ENCODE measurements at places on chromosomes 5 and 9.

- no peak for DNase-seq
Measured at GRCh38 chr5:156423597-156423996, 96.6 kb downstream of the SGCD start.

DNA sequence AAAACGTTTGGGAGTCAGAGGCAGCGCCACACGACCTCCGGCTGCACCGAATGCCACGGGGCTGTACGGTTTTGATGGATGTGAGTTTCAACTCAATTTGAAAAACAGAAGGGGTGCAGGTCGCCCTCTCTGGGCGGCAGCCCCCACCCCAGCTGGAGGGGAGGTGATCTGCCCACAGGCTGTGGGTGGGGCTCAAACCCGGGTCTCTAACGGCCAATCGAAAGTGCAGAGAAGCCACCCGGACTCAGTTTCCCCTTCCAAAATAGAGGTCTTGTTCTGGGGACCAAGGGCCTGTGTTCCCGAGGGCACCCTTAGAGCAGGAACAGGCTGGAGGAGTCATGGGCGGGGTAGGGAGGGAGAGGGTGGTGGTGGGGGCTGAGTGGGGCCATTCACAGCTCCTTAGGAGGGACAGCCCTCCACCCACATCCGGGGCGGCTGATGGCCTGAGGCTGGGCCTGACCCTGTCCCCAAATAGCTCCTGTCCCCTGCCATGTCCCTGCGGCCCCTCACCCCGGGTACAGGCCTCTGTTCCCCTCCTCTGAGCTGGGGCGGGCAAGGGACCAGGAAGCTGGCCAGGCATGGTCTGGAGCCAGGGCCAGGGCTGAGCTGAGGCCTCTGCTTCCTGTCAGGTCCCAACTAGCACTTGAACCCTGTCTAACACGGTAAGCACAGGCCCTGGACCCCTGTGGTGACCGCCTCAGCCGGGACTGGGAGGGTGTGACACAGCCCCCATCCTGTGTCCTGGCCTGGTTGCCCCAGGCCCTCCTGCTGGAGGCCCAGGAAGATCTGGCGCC, 22.6 kb upstream of the NOTCH1 start:
- DNase-seq = no peak

DNA sequence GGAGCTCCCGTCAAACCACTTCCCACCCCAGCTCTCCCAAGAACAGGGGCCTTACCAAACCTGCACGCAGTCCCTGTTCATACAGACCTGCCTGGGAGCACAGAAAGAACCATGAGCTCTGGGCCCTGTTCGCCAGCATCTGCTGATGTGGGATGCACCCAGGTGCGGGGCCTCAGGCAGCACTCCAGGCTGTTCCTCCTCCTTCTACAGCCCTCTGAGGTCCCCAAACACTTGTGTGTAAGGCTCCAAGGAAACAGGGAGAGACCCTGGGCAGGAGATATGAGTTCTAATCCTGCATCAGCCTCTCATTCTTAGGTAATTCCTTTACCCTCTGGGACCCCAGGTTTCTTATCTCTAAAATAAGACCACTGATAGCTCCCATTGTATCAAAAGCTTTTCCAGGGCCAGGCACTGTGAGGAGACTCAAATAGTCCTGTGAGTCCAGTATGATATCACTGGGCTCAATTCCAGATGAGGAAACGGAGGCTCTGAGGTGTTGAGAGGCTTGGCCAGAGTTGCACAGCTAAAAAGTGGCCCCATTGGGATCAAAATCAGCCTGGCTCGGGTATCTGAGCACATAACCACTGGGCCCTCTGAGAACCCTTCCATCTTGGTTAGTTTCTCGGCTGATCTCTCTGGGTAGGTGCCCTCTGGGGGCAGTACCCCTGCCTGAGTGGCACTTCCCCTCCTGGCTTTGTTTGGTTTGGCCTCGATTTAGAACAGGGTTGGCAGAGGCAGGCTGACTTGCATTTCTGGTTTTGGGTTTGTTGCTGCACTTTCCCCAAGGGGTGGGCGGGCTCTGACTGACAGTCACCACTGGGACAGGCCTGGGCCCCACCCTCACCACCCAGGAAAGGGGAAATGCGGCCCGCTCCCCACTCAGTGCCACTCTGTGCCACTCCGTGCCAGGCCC, 116.8 kb downstream of the RGS3 start:
- DNase-seq = peak; percentile 75

- no peak for DNase-seq
Measured at GRCh38 chr5:35188031-35188457, 42.2 kb downstream of the PRLR start.

- DNase-seq = no peak
Measured at GRCh38 chr5:89350684-89351083, 467.7 kb upstream of the MEF2C start.

DNA sequence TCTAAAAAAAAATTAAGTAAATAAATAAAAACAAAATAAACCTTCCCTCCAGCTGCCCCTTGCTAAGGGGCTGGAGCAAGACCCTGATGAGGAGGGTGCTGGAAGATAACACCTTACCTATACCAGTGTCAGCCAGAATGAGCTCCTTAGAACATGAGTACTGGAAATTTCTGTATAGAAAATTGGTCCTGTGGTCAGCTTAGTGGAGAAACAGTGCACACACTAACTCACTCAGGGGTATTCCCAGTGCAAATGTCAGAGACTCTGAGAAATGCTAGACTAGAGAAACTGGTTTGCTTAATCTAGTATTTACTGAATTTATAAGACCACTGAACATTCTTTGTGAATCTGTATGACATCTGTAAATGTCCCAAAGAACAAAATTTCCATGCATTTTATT, 62.1 kb upstream of the CTXN3 start:
- DNase-seq = no peak

Measured in stimulated activated CD4-positive, alpha-beta T cell treated with anti-CD3 and anti-CD28 coated beads, Interleukin-4, amount 100 ng/mL, for 24 hours (primary cell).